ENCODE measurements at places on chromosomes 3 and 15.

DNA sequence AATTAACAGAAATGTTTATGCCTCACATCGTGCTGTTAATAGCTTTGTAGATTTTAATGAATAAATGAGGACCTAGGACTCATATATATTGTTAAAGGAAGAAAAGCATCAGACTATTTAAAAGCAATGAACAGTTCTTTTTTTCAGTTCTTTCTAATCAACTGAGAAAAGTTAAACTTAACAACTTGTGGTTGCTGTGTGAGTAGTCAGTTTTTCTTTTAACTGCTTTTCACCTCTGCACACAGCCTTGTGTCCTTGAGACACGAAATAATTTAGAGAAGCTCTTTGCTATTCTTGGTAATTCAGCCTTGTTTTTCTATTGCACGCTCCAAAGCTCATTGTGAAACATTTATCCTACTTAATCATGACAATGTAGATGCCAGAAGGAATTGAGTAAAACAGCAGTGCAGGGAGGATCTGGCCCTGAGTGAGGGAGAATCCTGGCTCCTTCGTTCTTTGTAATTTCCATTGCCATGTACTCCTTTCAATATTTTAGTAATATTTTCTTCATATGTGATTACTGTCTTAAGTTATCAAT is 499.0 kb downstream of the PYDC2 start:
- no peak for DNase-seq

DNA sequence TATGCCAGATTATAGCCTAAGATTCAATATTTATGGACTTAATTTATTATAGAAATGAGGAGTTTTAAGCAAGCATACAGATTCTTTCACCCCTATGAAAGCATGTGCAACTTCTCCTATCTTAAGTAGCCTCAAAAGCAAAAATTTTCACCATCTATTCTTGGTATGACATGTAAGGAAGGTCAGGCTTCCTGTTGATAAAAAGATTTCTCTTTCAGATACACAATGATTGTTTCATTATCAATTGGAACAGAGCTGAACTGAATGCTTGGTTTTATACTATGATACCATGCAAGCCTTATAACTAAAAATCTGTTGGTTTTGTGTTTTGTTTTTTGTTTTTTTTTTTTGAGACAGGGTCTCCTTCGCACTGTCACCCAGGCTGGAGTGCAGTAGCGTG is 3.9 kb downstream of the GRK7 start:
- DNase-seq: no peak

- DNase-seq: peak; percentile 0
Measured at GRCh38 chr3:51052562-51052961, 332.5 kb upstream of the MANF start.

- no peak for DNase-seq
Measured at GRCh38 chr15:52352086-52352485, 56.5 kb upstream of the MYO5C start.

DNA sequence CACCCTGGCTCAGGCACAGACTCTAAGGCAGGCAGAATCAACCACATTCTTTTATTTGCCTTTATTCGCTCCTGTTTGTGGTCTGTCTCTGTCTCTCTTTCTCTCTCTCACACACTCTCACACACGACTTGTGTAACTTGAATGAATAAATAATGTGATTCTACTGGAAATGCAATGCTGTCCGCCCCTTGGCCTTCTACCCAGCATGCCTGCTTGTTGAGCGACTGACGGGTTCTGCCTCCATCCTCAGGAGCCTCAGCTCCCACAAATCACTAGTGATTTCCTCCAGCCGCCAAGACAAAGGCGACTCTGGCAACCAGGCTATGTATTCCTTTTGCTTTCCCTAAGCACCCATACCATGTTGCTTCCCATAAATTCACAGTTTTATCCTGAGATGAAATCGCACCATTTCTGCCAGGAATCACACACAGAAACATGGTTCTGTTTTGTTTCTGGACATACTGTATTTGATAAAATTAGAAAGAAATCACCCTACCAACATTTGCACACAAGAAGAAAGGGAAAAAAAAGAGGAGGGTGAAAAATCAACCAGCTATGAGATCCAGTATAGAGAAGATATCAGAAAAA is 460.8 kb downstream of the MAGI1 start:
- no peak for DNase-seq

GRCh38 chr3:55286693-55287092 is 200.4 kb downstream of the WNT5A start:
- DNase-seq: no peak

DNA sequence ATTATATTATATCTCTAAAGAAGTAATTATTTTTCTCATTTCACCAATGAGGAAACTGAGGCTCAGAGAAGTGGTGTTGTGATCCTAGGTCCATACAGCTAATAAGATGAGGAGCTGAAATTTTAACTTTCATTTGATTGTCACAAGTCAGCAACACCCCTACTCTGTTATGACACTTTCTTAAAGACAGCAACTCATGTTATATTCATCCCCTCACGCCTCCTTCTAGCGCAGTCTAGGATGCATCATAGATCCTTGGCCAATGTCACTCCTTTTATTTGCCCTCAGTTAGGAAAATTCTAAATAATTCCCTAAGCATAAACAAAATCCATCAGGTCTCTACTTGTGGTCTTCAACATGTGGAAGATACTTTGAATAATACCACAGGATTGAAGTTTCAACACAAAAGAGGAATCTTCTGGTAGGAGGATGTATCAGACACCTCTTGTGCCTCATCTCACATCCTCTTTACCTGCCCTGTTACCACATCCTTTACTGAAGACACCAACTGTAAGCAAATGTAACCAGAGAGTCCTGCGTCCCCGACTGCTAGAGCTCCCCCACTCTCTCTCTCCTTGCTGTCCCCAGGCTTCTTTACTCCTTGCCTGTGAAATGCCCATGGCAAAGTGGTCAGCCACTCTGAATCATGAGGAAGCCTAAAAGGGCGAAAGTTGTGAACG is 53.7 kb downstream of the TRIM42 start:
- DNase-seq: no peak

DNA sequence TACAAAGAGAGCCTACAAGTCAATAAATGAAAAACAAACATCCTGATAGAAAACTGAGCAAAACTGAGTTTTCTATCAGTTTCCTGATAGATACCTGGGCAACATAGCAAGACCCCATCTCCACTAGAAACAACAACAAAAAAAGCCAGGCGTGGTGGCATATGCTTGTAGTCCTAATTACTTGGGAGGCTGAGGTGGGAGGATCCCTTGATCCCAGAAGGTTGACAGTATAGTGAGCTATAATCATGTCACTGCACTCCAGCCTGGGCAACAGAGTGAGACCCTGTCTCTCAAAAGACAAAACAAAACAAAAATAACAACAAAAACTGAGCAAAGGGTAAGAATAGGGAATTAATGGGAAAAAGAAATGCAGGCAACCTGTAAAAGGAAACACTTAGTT is 23.9 kb upstream of the UBE2E1 start:
- no peak for DNase-seq

GRCh38 chr15:84981711-84982300 is at the start of gene PDE8A:
PDE8A (plus strand) TSS chr15:84981856; CDS start chr15:84982163, 307 bp downstream.
- peak; percentile 49 for DNase-seq

DNA sequence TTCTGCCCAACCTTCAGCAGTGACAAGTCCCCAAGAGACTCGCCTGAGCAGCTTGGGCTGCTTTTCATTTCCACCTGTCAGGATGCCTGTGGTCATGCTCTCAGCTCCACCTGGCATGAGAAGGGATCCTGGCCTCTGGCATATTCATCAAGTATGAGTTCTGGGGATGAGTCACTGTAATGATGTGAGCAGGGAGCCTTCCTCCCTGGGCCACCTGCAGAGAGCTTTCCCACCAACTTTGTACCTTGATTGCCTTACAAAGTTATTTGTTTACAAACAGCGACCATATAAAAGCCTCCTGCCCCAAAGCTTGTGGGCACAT is 3.5 kb downstream of the MYD88 start:
- no peak for DNase-seq

DNA sequence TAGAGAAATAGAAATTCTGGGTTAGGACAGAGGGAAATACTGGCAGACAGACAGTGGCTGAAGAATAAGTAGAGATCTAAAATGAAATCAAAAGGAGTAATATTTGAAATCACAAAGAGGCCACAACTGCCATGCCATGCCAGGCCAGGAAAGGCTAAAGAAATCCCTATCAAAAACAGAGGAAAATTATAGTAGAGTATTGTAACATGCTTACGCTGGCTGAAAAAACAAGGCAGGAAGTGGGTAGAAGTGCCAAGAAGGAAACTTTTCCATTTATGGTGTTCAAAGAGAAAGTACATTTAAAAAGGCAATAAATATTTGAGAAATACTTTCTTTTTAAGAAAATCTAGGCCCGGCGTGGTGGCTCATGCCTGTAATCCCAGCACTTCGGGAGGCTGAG is 415.7 kb downstream of the PLCL2 start:
- DNase-seq: no peak

- no peak for DNase-seq
Measured at GRCh38 chr3:42844815-42845214, 30.9 kb downstream of the CYP8B1 start.

DNA sequence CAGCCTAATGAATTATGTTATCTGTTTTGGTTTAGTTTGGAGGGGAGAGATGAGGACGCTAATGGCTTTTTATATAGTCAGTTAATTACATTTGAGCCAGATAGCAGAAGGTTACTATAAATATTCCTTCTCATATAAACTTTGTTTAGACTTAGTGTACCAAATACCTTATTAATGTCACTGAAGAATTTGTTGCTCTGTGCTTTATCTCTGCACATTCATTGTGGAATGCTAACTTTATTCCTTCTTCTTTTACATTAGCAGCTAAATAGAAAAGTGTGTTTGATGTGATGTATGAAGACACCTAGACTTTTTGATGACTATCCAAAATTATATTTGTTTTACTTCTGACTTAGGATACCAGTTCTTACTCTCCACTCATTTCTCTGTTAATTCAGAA is 105.2 kb downstream of the EPHA3 start:
- peak; percentile 72 for DNase-seq

DNA sequence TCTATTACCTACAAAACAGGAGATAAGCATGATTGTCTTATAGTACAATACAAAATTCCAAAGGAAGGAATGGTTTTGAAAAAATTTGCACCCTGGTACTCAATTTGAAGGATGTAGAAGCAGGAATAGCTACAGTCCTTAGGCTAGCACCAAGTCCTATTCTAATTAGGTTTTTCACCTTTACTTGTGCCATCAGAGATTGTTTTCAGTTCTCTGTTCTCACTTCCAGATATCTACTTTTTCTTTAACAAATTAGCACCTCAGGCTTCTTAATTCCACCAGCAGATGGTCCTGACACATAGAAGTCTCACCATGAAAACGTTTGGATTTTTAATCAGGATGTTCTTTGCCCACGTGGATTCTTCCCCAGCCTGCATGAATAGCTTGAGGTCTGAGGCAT is 43.8 kb downstream of the IL5RA start:
- no peak for DNase-seq

- no peak for DNase-seq
Measured at GRCh38 chr3:45777111-45777745, 19.1 kb downstream of the SLC6A20 start.

DNA sequence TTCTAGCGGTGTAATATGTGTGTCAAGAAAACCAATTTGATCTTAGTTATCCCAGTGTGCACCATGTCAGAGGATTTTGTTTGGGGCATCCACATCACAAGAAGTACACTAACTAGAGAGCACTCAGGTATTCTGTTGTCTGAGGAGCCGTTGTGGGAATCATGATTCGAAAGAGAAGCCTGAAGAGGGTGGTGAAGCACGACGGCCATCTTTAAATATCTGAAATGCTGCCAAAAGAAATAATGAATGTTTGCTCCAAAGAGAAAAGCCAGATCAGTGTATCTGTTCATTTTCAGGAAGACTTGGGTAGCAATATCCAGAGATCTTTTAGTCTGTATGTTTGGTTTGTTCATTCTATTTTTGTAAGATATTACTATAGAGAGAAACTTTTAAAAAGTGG is 180.7 kb downstream of the KLHL25 start:
- DNase-seq: peak; percentile 43

- DNase-seq: peak; percentile 29
Measured at GRCh38 chr3:12553921-12554391, 2.9 kb upstream of the MKRN2 start.

- DNase-seq: no peak
Measured at GRCh38 chr15:42368096-42368495, 8.8 kb downstream of the CAPN3 start.

DNA sequence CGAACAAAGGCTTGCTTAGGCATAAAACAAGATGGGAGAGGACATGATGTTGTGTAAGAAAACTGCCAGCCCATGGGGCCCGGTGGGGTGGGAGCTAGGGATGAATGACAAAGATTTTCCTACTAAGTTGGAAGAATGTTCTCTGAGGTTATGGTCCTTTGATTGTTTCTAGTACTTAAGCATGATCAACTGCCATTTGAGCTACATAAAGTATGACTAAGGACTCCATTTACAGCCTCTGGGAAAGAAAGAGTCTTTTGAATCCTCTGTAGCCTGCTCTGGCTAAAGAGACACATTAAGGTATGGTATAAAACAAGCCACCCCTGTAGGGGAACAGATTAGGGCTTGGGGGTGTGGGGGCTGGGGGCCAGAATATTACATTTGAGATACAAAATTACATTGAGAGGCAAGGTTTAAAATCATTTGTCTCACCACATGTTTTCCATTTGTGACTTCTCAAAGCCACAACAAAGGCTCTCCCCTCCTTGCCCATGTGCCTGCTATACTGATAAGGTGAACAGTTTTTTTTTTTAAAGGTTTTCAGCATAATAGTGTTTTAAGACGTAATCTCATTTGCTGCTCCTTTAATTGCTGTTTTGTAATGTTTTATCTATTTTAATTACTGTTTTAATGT is 323.4 kb downstream of the CHST2 start:
- no peak for DNase-seq

- no peak for DNase-seq
Measured at GRCh38 chr3:49602877-49603411, 48.7 kb downstream of the BSN start.

- no peak for DNase-seq
Measured at GRCh38 chr15:72492733-72493132, 18.6 kb downstream of the ARIH1 start.

- no peak for DNase-seq
Measured at GRCh38 chr15:74983725-74984231, 11.6 kb upstream of the SCAMP5 start.

DNA sequence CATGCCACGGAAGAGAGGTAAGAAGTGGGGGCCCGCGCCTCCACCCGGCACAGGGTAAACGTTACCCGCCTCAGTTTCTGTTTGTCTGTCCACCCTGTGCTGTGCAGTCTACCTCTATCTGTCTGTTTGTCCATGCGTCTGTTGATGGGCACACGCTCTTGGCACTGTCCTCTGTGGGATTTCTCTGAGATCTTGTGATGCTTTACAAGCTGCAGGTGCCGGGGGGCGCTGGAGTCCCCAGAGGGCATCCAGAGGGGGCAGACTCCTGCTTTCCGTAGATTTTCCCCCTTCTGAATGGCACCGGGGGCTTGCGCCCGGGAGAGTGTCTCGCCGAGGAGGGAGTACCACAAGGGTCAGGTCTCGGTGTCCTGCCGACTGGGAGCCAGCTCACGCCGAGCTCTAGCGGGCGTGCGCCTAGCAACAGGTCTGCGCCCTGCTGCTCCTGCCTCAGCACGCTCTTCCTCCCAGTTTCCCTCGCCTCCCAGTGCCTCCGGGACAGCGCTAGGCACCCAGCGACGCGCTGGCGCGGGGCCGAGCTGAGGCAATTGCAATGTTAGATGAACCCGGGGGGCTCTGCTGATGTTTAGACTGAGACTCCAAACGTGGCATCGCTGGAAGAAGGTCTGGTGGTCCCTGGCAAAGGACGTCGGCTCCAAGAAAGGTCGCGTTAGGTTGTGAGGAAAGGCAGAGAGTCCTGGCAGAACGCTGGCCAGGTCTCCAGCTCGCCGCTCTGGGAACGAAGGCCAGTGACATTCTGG is 667 bp downstream of the CEMIP start:
- DNase-seq: no peak

GRCh38 chr3:124859025-124859424 is 28.1 kb downstream of the ITGB5 start:
- peak; percentile 25 for DNase-seq

- peak; percentile 78 for DNase-seq
Measured at GRCh38 chr15:41989573-41990242, 17.4 kb upstream of the EHD4 start.

Measured in lung (tissue), 17 donors.